ENCODE measurements at places on chromosomes 4 and X. TPM values are rescaled to one million over a fixed set of nuclear protein-coding genes. Genes with fewer than 3 reads are reported as not detected.

- H3K4me1 ChIP-seq, result peaks cover 7% of the 10 kb centered on the region
- no peaks in the 10 kb centered on the region for H3K36me3 ChIP-seq
These were observed 22.4 kb downstream of the OTOP1 start for GRCh38 chr4:4204401-4204745.

- no peaks in the 10 kb centered on the region for H3K4me1 ChIP-seq
- no peak overlapping the region for H3K4me3 ChIP-seq
- no peaks in the 10 kb centered on the region for H3K36me3 ChIP-seq
- H3K27me3 ChIP-seq, result no peaks in the 10 kb centered on the region
- DNase-seq, result no peak
These were observed 795.0 kb downstream of the CCSER1 start for GRCh38 chr4:90922174-90922573.

DNA sequence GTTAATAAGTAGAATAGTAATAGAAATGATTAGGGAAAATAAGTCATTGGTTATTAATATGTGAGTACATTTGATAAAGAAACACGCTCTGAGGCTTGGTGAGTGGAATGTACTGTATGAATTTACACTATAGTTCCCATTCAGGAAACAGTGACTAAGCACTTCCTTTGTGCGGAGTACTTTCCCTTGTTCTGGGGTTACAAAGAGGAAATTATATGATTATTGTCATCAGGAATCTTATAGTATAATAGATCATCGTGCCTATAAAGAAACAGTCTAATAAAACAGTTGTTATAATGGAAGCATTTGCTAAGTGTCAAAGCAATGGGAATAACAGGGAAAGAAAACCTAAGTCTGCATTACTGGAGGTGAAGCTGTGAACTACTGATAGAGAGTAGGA is 138.0 kb downstream of the RPA4 start:
- peaks cover 2% of the 10 kb centered on the region for H3K36me3 ChIP-seq
- H3K27ac ChIP-seq, result no peak overlapping the region
- DNase-seq, result no peak
- H3K4me1 ChIP-seq, result peaks cover under 1% of the 10 kb centered on the region
- H3K27me3 ChIP-seq, result no peaks in the 10 kb centered on the region

GRCh38 chr4:182306792-182307507 is 63.7 kb downstream of the TENM3 start:
- no peaks in the 10 kb centered on the region for H3K27me3 ChIP-seq
- DNase-seq, result no peak
- no peaks in the 10 kb centered on the region for H3K36me3 ChIP-seq

DNA sequence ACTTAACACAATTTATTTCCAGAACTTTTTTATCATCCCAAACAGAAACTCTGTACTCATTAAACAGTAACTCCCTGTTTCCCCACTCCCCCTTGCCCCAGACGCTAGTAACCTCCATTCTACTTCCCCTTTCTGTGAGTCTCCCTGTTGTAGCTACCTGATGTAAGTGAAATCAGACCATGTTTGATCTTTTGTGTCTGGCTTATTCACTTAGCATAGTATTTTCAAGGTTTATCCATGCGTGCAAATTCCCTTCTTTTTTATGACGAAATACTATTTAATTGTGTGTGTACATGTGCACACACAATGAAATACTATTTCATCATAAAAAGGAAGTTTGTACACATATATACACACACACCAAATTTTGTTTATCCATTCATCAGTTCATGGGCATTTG is 5.2 kb downstream of the PKD2 start:
- H3K36me3 ChIP-seq, result peaks cover 3% of the 10 kb centered on the region
- H3K27ac ChIP-seq, result no peak overlapping the region
- H3K27me3 ChIP-seq, result no peaks in the 10 kb centered on the region
- H3K4me3 ChIP-seq, result no peak overlapping the region
- peaks cover 29% of the 10 kb centered on the region for H3K4me1 ChIP-seq
- DNase-seq, result no peak

GRCh38 chr4:11428899-11429698 is 405 bp upstream of the HS3ST1 start:
- peaks cover 52% of the 10 kb centered on the region for H3K27me3 ChIP-seq
- H3K36me3 ChIP-seq, result no peaks in the 10 kb centered on the region
- H3K4me1 ChIP-seq, result peaks cover 8% of the 10 kb centered on the region
- DNase-seq, result peak; percentile 70

GRCh38 chr4:101252721-101253120 is 94.6 kb downstream of the PPP3CA start:
- H3K36me3 ChIP-seq, result no peaks in the 10 kb centered on the region
- no peak for DNase-seq
- peaks cover 32% of the 10 kb centered on the region for H3K4me1 ChIP-seq
- H3K27me3 ChIP-seq, result no peaks in the 10 kb centered on the region

GRCh38 chr4:76987153-76987591 is 37.6 kb downstream of the SEPTIN11 start:
- H3K4me3 ChIP-seq, result no peak overlapping the region
- DNase-seq, result no peak
- H3K27ac ChIP-seq, result peak overlapping the region; percentile 73
- H3K4me1 ChIP-seq, result peaks cover 39% of the 10 kb centered on the region
- no peaks in the 10 kb centered on the region for H3K27me3 ChIP-seq

GRCh38 chrX:41265615-41266014 is 68.3 kb upstream of the DDX3X start:
- no peak overlapping the region for H3K4me3 ChIP-seq
- H3K27ac ChIP-seq, result no peak overlapping the region
- H3K36me3 ChIP-seq, result no peaks in the 10 kb centered on the region
- no peaks in the 10 kb centered on the region for H3K4me1 ChIP-seq
- DNase-seq, result no peak
- H3K27me3 ChIP-seq, result no peaks in the 10 kb centered on the region

RIPPLY1 gene
- not detected for total RNA-seq

EXOC1L gene
- not detected for total RNA-seq

COX7B2 gene
- total RNA-seq, result not detected

EFHC2 gene
- total RNA-seq, result 1.8 TPM

PAGE5 gene
- not detected for total RNA-seq

FMR1NB gene
- total RNA-seq, result not detected

ADH1B gene
- total RNA-seq, result 0.29 TPM

NAA11 gene
- total RNA-seq, result not detected

NPNT gene
- 6.5 TPM for total RNA-seq

All from progenitor cell of endocrine pancreas (in vitro differentiated cells).